ENCODE measurements at places on chromosomes 6 and 20.

- DNase-seq: no peak
These were observed 291.0 kb upstream of the PLCB4 start for GRCh38 chr20:8777911-8778310.

DNA sequence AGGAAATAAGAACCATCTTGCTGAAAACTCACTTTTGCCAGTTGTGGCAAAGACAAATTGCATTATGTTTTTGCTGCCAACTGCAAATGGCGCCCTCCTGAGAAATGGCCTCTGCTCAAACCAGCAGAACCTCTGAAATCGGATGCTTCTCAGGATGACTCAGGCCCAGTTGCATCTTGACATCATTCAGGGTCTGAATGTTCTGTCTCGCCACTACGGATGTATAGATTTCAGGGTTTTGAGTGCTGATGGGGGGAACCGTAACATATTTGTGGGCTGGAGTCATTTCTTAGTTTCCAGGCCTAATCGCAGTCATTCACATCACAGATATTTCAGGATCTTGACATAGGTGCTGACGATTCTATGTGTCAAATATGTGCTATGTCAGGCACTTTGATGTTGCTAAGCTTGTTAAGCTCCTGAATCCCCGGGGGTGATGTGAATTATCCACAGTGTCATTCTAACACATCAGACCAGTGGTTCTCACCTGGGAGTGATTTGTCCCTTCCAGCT is 207.1 kb downstream of the NFATC2 start:
- DNase-seq: no peak

GRCh38 chr6:126143761-126144251 is 157.5 kb downstream of the TRMT11 start:
- no peak for DNase-seq

DNA sequence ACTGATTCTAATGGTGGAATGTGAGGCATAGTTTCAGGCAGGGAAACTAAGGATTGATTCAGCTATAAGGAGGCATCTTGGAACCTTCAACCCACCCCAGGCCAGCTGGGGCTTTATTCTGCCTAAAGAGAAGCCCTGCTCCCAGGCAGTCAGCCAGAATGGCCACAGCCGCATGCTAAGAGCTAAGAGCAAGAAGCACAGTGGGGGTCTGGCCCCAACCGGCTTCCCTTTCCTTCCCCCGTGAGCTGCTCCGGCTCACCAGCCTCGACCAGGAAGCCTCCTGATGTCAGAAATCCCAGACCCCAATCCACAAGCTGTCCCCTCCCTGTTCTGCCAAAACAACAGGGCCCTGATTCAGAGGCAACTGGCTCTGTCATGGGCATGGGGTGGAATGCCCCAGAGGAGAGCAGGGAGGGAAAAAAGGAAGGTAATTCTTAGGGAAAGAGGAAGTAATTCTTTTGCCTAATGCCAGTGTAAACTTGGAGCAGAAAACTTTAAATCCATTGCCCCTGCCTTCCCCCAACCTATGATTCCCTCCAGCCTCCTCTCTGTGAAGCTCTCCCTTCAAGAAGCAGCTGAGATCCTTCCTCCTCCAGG is 6.9 kb downstream of the GRM4 start:
- no peak for DNase-seq

DNA sequence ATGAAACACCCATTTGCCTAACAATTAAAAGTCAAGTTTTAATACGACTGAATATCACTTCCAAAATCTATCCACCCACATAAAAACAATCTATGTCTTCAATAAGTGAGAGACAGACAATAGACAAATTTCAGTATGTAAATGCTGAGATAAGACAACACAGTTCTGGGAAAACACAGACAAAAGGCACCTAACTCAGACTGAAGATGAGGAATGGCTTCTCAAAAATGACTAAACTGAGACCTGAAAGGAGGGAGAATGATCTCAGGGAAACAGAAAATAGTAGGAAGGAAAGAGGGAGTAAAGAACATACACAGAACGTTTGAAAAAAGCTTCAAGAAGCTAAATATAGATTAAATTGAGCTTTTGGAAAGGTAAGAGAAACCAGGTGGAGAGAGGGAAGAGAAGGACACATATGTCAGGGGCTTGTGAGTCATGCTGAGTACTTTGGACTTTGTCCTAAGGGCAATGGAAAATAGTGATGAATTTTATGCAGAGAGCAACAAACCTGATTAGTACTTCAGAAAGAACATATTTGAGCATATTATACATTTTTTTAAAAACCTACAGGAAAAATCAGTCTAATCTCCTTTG is 16.1 kb downstream of the LMBRD1 start:
- no peak for DNase-seq

DNA sequence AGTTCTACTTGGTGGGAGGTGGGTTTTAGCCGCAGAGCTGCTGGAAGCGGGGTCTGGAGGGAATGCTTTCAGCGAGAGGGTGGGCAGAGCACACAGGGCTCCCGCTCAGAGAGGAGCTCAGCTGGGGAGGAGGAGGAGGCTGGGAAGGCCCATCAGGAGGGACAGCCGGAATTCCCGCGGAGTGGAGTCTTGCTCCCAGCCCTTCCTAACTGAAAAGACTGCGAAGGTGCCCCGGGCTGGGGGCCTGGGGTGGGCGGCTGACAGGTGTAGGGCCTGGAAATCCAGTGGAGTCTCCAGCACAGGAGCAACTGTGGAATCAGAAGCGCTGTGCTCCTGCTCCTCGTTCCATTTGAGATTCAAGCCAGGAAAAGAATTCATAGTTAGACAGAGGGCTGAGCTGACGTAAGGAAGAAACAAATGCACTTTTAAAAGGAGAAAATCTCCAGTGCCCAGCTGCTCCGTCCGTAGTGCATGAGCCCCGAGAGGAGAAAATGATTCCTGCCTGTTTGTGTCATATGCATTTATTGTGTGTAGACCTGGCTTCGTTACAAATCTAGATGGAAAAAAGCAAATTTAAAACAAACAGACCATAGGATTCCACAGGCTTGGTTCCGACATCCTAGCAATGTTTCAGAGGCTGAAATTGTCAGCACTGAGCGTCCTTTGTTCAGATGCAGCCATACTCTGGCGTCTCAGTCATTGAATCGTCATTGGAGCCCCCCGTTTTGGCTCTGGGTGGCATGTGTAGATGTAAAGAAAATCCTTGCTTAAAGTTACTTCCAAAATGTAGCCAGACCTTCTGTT is 197.7 kb downstream of the SMOC2 start:
- no peak for DNase-seq

DNA sequence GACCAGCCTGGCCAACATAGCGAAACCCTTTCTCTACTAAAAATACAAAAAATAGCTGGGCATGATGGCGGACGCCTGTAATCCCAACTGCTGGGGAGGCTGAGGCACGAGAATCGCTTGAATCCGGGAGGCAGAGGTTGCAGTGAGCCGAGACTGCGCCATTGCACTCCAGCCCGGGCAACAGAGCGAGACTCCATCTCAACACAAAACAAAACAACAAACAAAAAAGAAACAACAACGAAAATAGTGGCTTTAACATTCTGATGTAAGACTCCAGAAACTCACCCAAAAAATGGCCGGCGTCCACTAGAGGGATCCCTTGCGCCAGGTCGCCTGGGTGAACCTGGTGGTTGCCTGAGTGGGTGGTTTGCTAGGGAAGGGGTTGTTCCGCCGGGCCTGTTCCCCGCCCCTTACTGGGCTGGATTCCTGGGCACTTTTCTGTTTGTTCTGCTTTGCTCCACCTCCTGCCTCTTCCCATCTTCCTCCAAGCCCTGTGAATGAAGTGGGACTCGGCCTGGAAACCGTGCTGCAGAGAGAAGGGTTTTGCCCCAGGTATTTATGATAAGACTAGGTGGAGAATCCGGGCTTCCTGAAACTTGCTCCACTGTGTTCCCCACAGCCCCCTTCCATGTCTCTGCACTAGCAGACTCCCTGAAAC is 1.5 kb downstream of the PABPC1L start:
- DNase-seq: peak; percentile 23

DNA sequence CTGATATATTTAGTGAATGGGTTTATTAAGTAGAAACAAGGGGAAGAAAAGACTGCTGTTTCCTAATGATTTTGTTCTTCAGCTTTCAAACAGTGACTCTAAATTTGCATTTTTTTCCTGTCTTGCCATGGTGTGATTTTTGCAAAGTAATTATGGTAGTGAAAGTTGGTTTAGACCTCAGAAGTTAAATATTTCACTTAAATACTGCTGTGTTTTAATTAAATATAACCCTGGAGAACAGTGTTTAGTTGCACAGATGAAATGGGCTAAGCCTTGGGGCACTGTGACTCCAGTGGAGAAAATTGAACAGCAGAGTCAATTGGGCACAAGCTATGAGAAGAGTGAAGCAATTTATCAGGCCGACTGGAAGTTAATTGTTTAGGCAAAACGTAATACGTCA is 111.1 kb upstream of the MCHR2 start:
- no peak for DNase-seq

DNA sequence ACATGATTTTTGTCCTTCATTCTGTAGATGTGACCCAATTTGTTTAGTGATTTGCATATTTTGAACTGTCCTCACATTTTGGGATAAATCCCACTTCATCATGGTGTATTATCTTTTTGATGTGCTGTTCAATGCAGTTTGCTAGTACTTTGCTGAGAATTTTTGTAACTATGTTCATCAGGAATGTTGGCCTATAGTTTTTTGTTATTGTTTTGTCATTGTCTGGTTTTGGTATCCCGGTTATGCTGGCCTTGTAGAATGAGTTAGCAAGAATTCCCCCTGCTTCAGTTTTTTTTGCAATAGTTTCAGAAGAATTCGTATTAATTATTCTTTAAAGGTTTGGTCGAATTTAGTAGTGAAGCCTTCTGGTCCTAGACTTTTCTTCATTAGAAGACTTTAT is 11.9 kb downstream of the KIF25 start:
- no peak for DNase-seq

- DNase-seq: no peak
These were observed 220.2 kb downstream of the UST start for GRCh38 chr6:148967011-148967520.

DNA sequence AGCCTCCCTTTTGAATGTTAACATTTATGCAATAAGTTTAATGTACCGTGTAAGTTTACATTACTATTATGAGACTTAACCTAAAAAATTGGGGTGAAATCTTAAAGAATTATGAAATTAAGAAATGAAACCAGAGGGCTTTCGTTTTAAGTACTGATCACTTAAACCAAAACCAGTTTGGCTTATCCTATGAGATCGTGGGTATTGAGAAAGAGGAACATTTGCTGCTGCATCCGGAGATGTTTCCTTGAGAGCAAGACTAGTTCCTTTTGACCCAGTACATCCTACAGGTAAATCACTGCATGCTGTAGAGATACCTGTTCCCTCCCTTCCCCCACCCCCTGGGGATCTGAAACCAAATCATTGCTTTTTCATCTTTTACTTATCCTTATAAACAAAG is 201.3 kb downstream of the ESR1 start:
- DNase-seq: no peak

DNA sequence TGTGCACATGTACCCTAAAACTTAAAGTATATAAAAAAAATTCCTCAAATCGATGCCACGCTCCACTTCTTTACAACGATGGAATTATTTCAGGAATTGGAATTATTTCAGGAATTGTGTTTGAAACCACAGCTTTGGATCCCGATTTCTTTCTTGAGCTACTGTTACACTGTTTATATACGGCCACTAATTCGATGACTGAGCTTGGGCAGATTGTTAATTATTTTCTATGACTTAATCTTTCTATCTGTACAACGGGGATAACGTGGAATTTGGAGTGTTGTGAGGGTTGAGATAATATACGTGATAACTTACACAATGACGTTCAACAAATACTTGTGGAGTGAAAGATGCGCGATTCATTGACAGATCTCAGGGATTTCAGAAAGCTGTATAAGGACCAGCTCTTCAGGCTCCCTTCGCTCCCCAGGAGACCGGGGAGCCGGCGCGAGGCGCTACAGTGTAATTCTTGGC is 171.3 kb downstream of the SLC16A10 start:
- no peak for DNase-seq

DNA sequence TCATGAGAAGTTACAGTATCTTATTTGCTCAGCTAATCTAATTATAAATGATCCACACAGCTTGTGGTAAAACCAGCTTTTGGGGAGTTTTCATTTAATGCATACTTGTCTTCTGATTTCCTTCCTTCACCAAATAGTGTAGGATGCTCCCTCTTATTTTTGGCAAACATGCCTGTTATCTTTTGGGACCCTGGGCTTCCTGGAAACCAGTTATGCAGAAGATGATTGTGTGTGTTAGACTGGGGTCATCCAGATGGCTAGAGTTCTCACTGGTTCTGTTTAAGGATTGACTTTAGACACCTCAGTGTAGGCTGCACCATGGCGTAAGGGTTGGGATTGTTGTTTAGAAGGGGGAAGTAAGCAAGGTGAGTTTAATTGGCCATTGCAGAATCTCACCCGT is 61.3 kb downstream of the PTPN1 start:
- DNase-seq: no peak

- DNase-seq: no peak
These were observed 397.2 kb upstream of the MAP3K7 start for GRCh38 chr6:90984066-90984465.

GRCh38 chr6:68633972-68634725 is 933 bp upstream of the ADGRB3 start:
- DNase-seq: no peak

DNA sequence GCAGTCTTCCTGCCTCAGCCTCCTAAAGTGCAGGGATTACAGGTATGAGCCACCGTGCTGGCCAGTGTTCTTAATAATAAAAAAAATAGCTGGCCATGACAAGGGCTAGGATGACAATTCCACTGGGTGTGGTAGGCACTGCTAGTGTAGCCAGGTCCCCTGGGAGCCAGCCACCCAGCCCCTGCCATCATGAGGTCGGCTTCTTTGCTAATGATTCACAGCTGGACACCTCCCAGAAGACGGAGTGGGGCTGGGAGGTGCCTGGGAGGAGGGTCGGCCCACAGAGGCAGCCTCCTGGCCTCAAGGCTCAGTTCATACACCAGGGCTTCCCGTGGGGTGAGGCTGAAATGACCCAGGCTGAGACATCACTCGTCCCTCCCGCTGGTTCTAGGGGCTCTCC is 230.4 kb downstream of the TAF4 start:
- DNase-seq: no peak

- no peak for DNase-seq
These were observed 238.2 kb upstream of the NOX3 start for GRCh38 chr6:155693573-155694418.

DNA sequence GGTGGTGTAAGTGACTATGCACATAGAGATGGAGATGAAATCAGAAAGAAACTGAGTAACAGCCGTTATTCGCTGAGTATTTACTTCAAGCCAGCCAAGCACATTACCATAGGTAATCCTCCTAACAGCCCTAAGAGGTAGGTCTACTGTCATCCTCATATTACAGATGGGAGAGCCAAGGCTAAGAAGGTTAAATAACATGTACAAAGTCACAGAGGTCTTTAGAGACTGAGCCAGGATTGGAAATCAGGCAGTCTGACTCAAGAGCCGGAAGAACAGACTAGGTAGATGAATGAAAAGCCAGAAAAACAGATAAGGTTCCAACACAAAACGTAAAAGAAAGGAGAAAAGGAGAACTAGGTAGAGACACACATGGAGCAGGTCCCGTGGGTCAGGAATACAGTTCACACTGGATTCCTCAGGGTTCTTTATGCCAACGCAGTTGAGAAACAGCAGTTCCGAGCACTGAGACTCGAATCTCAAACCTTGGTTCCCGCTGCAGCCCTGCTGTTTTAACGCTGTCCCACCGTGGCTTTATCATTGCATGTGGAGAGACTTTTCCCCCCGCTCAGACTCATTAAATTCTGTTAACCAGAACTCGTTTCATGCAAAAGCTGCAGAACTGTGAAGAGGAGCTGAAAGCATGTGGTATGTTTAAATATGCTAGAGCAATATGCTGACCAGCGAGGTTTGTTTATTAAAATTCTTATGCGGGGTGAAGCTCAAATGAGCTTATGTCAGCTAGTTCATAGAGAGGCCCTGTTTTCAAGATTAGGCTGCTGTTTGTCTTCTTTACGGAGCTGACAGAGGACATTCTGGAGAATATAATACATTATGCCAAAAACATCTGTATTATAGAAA is 537.9 kb downstream of the CD83 start:
- DNase-seq: no peak
